ENCODE measurements at places on chromosomes 7 and 10.

- DNase-seq: no peak
These were observed 38.0 kb upstream of the CAV2 start for GRCh38 chr7:116461500-116461899.

DNA sequence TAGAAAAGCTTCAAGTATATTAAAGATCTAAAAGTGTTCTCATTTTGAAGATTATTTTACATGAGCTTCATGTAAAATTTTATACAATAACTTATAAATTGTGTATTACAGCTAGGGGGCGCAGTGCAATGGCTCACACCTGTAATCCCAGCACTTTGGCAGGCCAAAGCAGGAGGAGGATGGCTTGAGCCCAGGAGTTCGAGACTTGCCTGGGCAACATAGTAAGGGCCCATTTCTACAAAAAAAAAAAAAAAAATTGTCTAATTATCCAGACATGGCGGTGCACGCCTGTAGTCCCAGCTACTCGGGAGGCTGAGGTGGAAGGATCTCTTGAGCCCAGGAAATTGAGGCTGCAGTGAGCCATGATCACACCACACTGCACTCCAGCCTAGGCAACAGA lies 16.6 kb downstream of the ACBD5 start:
- peak; percentile 24 for DNase-seq

DNA sequence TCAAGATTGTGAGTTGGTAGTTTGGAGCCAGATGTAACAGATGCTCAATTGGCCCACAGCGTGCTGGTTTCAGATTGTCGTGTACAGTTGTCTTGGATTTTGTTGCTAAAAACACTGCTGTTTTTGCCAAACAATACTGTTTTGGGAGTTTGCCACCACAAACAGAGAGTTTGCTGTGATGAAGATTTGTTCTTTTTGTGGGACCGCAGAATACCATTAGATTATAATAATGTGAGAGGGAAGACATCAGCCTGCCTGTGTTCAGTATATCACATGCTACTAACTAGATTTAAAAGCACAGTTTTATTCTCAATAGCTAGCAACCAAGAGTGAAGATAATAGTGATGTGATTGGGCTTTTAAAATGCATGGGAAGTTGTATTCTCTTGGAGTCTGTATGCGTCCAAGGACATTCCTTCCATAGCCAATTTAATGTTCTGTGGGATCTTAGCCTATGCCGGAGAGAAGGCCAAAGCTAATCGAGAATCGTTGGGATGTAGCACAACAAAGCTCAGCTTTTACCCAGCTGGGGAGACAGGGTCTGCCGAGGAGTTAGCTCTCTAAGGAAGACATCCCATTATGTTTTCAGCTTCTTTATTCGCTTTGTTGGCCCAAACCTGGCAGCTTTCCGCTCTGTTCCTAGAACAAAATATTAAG lies 18.7 kb upstream of the ITGA8 start:
- DNase-seq: no peak

DNA sequence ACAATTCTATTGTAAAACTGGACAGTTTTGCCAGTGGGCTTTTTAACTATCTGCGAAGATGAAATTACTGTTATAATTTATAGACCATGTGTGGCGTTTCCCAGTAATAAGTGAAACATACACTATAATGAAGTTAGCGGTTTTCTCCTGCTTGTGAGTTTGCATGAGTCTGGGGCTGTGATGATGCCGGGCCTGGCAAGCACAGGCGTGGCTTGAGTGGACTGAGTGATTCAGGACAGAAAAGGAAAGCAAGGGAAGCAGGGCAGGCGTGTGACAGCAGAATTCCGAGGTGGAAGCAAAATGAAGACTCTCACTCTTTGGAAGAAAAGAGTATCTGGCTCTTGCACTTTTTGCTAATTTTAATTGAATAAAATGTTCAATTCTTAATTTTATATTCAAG lies 90.5 kb downstream of the CUL1 start:
- no peak for DNase-seq

DNA sequence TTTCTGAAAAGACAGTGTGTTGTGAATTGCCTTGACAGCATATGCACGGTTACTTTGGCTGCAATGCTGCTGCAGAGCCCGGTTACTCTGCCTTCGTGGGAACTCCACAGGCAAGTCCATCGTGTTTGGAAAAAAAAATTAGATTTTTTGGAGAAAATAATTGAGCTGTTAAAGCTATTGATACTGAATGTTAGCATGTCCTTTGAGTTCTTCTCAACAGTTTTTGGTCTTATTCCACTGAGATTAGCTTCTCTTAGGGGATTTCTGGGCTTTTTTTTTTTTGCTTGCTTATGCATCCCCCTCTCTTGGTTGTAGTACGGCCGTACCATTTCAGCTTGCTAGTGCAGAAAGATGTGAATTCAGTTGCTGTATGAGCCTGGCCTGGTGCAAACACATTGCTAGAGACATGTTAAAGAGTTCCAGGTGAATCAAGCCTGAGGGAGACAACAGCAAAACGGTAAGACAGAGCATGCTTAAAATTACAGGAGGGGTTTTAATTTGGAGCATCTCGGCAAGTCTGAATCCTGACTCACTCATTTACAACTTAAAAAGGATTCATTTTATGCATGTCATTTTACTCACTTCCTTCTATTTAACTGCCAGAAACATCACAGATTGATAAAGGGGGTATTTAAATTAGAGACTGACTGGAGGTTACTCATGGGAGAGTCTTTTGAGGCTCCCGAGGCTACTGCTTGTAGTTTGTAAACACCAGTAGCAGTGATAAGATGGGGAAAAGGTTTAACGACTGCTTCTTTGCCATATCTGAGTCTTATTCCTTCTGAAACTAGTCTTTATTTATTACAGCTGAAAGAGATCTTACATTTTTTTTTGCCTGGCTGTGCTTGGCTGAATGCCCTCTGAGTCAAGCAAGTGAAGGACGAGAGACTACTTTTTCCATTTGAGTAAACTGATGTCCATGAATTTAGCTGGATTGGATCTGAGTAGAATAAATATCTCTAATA lies 113.7 kb downstream of the CDK14 start:
- no peak for DNase-seq

DNA sequence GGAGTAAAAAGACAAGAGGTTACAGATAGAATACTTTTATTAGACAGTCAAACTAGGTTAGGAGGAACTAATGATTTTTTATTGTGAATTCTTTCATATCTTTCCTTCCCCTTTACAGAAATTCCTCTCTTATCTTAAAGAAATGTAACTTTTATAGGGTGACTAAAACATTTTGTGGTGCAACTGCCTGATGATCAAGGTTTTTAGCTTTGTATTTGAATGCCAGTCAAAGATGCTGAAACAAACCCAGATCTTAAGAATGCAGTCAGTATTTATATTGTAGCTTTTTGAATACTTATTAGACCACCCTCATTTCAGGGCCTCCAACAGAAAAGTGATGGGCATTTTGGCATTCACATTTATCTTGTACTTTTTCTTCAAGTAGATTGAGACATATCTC lies 27.4 kb downstream of the TAX1BP1 start:
- DNase-seq: no peak

DNA sequence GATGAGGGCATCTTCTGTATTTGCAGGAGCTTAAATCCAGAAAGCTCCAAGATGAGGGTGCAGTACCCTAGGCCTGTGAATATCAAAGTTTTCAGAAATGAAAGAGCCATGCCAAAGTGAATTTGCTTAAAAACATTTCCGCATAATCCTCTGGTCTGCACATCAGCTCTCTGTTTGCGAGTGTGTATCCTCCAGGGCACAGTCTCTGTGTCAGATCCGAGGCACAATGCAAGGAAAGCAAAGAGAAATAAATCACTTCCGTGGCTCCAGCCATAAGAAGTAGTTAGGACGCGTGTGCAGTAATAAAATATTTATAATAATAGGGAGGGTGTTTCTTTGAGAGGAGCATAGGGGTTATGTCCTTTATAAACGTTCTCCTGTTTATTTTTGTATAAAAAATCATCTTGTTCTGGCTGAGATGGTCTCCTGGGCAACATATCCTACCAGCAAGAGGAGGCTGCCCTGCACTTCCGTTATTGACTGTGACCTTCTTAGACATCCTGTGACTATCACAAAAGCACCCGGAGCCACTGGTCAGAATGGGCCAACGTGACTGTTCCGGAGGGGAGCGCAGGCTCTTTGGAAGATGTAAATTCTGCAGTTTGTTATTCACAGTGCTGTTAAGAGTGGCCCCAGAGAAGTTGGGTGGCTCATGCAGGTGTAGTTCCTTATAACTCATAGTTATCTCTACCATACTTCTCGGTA lies 667.6 kb upstream of the FOXK1 start:
- DNase-seq: no peak

- no peak for DNase-seq
These were observed 8.6 kb downstream of the LIPA start for GRCh38 chr10:89242840-89243568.

GRCh38 chr10:44478040-44478439 lies 93.1 kb upstream of the CXCL12 start:
- DNase-seq: no peak

DNA sequence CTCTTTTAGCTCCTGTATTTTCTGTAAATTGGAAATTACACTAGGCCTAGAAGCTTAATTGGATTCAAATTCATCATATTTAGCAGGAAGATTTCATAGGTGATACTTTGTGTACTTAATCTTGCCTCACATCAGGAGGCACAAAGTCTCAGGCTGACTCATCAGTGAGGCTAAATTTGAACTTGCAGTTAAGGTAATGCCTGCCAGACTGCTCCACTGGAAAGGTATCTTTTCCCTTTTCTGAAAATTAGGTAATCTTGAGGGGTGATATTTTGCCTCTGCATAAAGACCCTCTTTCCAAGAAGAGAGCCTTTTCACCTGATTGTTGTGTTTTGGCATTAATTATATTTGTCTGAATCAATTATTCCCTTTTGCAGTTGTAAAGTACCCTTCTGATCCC lies 14.6 kb downstream of the PPIA start:
- DNase-seq: no peak

DNA sequence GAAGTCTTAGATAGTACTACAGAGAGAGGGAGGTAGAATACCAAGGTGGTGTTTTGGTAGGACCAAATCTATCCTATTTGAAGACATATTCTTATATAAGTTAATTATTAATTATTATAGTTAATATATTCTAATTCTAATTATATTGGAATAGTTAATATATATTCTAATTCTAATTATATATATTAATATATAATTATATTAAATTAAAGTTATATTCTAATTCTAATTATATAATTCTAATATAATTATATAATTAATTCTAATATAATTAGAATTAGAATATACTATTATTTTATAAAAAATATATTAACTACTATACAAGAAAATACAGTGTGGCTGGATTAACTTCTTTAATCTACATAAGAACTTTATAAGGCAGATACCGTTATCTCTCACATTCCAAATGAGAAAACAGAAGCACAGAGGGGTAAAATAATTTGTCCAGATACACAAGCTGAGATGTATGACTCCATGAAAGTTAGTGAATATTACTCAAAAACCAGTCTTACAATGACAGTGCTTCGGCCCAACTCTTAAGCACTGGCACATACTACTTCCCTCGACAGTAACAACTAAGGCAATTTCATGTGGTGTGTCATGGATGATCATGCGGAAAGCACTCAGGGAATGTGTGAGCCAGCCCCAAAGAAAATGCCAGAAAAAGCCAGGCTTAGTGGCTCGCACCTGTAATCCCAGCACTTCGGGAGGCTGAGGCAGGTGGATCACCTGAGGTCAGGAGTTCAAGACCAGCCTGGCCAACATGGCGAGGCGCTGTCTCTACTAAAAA lies 42.6 kb downstream of the TYW1B start:
- no peak for DNase-seq

- DNase-seq: no peak
These were observed 8.8 kb upstream of the C10orf71 start for GRCh38 chr10:49290131-49290530.
